ENCODE measurements at places on chromosomes 6 and 20.

- no peak for DNase-seq
Observed at GRCh38 chr20:29740951-29741593, 1516.4 kb upstream of the DEFB115 start.

GRCh38 chr6:43271103-43271815 lies 26.8 kb upstream of the SLC22A7 start:
- no peak for DNase-seq

DNA sequence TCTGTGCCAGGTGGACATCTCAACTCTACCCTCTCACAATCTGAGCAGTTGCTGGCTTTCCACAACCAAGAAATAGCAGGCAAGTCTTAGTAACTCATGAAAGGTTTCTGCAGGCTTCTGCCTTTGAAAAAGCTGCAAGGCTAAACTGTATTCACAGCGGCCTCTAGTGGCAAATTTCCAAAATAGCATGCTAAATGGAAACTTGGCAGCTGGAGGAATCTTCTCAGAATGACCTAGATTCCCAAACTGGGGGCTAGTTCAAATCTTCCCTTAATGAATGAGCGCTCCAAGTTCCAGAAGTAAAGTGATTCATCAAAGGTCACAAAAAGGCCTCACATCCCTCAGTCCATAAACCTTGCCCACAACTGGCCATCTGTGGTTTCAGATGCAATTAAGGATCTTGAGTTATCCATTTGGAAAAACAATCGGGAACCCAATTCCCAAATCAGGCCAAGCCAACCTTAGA lies 11.9 kb upstream of the CPNE5 start:
- DNase-seq, result peak; percentile 23

DNA sequence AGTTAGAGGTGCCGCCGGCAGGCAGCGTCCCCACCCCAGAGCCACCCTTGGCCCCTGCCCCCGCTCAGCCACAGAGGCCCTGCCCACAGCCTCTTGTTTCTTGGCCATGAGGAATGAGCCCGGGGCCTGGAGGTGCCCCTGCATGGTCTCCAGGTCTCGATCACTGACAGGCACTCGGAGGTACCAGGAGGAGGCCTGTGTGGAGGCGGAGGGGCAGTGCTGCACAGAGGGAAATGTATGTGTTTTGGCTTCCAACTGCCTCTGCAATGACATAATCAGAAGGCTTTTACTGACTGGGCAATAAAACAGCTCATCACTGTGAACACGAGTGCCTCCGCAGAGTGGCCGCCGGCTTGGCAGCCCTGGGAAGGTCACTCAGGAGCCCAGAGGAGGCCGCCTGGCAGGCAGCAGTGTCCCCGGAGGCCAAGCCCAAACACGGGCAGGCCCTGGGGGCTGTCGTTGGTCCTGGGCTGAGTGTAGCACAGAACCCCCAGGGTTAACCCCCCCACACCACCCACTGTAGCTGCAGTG lies 61.1 kb upstream of the GATA5 start:
- DNase-seq, result no peak

DNA sequence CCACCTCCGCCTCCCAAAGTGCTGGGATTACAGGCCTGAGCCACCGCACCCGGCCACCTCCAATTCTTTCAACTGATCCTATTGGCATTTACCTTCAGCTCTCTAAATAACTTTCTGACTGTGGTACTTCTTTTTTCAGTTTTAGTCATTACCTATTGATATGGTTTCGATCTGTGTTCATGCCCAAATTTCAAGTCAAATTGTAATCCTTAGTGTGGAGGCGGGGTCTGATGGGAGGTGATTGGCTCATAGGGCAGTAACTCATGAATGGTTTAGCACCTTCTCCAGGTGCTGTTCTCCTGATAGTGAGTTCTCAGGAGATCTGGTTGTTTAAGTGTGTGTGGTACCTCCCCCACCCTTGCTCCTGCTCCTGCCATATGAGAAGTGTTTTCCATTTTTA lies 140.9 kb downstream of the LPA start:
- DNase-seq, result peak; percentile 26

GRCh38 chr6:41463062-41463930 lies 82.9 kb upstream of the FOXP4 start:
- peak; percentile 20 for DNase-seq

DNA sequence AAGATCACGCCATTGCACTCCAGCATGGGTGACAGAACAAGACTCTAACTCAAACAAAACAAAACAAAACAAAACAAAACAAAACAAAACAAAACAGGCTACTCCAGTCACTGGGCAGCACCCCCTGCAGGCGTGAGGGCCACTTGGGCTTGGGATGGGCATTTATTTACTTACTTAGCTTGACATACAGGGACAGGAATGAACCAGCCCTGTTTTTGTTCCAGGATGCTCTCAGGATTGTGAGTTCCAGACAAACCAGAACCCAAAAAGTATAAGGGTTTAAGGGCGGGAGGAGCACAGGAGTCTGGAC lies 4.0 kb upstream of the PTPN1 start:
- DNase-seq, result no peak

DNA sequence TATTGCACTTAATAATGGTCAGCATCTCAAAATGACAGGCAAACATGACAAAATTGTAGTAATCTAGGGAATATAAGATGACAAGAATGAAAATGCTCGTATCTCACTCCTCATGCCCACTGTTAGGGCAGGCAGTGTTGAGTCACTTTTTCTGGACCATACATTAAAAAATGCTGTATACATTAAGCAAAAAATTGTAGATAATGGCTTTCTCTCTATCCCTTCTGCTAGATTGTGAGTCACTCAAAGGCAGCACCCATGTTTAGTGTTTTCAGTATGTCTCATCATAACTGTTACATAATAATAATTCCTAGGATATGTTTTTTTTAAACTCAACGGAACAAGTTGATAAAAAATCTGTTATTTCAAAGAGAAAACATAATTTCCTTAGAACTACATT lies 199.3 kb downstream of the TENT5A start:
- DNase-seq, result no peak

DNA sequence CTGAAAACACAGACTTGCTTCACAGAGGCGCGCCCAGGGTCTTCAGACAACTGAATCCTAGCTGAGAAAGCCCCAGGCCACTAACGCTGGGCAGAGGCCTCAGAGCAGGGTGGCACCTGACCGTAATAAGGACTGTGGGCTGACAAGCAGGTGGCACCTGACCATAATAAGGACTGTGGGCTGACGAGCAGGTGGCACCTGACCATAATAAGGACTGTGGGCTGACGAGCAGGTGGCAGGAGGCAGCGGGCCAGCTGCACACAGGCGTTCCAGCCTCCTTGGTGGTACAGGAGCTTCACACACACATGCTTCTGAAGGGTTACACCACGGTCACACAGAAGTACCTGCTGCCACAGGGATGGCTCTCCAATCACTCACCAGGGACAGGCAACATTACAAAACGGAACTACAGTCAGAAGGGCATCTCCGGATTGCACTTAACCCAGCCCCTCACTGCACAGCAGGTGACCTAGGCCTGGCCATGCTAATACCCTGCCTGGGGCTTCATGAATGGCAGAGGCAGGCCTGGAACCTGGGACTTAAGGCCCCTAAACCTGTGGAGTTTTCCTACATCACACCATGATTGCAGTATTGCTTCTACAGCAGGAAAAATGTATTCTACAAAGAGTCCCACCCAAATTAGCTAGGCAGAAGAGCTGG lies 50.8 kb downstream of the PSMG4 start:
- DNase-seq, result no peak
